ENCODE measurements at places on chromosomes 1 and 21. TPM values are rescaled to one million over a fixed set of nuclear protein-coding genes. Genes with fewer than 3 reads are reported as not detected.

- no peaks in the 10 kb centered on the region for H3K36me3 ChIP-seq
- no peak for DNase-seq
- H3K4me1 ChIP-seq: peaks cover 24% of the 10 kb centered on the region
- H3K27me3 ChIP-seq: no peaks in the 10 kb centered on the region
- peak overlapping the region; percentile 11 for H3K27ac ChIP-seq
Measured at GRCh38 chr1:8670371-8670818, 147.0 kb downstream of the RERE start.

Gene DYNLT5
- 0.93 TPM for total RNA-seq

GRCh38 chr1:171213559-171214454 lies 28.7 kb downstream of the FMO2 start:
- H3K4me3 ChIP-seq: no peak overlapping the region
- no peak for DNase-seq
- peaks cover 11% of the 10 kb centered on the region for H3K4me1 ChIP-seq
- no peaks in the 10 kb centered on the region for H3K27me3 ChIP-seq
- H3K36me3 ChIP-seq: peaks cover 6% of the 10 kb centered on the region
- H3K27ac ChIP-seq: no peak overlapping the region

DNA sequence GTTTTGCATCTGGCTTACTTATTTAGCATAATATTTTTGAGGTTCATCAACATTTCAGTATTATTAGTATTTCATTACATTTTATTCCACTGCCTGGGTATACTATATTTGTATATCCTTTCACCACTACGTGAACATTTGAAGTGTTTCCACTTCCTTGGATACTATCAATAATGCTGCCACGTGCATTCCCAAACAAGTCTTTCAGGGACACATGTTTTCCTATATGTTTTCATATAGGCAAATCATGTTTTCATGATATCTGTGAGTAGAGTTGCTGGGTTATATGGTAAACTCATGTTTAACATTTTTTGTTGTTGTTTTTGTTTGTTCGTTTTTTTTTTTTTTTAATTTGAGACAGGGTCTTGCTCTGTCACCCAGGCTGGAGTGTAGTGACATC lies 380.1 kb downstream of the OMA1 start:
- H3K36me3 ChIP-seq: no peaks in the 10 kb centered on the region
- H3K27ac ChIP-seq: no peak overlapping the region

GRCh38 chr21:36542312-36543101 lies 62.6 kb upstream of the CLDN14 start:
- peak; percentile 25 for DNase-seq
- H3K27ac ChIP-seq: no peak overlapping the region
- H3K4me3 ChIP-seq: peak overlapping the region; percentile 17
- H3K27me3 ChIP-seq: peaks cover 8% of the 10 kb centered on the region
- peaks cover 2% of the 10 kb centered on the region for H3K4me1 ChIP-seq
- no peaks in the 10 kb centered on the region for H3K36me3 ChIP-seq

- peaks cover 15% of the 10 kb centered on the region for H3K4me1 ChIP-seq
- no peaks in the 10 kb centered on the region for H3K27me3 ChIP-seq
- no peak within 1 kb of the TSS for H3K27ac ChIP-seq
- peak within 1 kb of the TSS; percentile 51 for H3K4me3 ChIP-seq
Measured at GRCh38 chr1:57423656-57424211, at the start of gene DAB1. Gene DAB1 (minus strand): TSS chr1:57424060. CDS start chr1:57291030, 133,030 bp downstream.

Gene SH3GLB1
- 43.1 TPM for total RNA-seq

DNA sequence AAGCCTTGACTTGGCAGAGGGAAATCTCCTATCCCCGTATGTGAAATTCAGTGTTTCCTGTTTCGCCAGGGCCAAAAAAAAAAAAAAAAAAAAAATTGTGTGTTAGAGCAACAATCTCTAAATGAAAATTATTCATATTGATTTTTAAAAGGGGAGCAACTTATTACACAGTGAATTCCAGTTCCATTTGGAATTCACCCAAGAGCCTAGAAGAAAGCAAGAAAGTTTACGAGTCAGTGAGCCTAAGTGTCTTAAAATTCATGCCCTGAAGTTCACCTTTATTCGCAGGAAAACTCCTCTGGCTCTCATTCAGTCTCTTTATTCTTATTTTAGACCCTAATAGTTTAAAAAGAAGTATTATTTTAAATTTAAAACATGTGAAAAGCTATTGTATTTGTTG lies 42.1 kb upstream of the HUNK start:
- H3K4me1 ChIP-seq: no peaks in the 10 kb centered on the region
- no peak overlapping the region for H3K4me3 ChIP-seq
- no peak overlapping the region for H3K27ac ChIP-seq
- no peaks in the 10 kb centered on the region for H3K27me3 ChIP-seq
- no peaks in the 10 kb centered on the region for H3K36me3 ChIP-seq
- DNase-seq: no peak

Gene AQP10
- total RNA-seq: not detected

DNA sequence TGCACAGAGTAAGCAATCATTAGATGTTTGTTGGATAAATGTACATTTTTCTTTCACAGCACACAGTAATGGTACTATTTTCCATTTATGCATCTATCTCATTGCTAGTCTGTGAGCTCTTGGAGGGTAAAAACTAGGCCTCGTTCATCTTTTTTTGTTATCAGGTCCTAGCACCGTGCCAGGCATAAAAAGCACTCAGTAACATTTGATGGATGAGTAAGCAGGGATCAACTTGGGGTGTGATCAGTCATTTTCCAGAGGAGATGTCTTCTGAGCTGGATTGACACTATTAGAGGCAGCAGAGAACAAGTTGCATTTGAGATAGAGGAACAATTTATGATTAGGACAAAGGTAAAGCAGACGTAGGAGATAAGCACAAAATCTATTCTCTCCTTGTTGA lies 4.3 kb upstream of the VTCN1 start:
- no peak for DNase-seq
- no peaks in the 10 kb centered on the region for H3K36me3 ChIP-seq
- no peaks in the 10 kb centered on the region for H3K27me3 ChIP-seq
- no peaks in the 10 kb centered on the region for H3K4me1 ChIP-seq

- H3K27ac ChIP-seq: no peak overlapping the region
- H3K4me3 ChIP-seq: no peak overlapping the region
- no peaks in the 10 kb centered on the region for H3K4me1 ChIP-seq
- H3K36me3 ChIP-seq: no peaks in the 10 kb centered on the region
- DNase-seq: no peak
Measured at GRCh38 chr1:231387770-231388669, 34.1 kb downstream of the EGLN1 start.

DNA sequence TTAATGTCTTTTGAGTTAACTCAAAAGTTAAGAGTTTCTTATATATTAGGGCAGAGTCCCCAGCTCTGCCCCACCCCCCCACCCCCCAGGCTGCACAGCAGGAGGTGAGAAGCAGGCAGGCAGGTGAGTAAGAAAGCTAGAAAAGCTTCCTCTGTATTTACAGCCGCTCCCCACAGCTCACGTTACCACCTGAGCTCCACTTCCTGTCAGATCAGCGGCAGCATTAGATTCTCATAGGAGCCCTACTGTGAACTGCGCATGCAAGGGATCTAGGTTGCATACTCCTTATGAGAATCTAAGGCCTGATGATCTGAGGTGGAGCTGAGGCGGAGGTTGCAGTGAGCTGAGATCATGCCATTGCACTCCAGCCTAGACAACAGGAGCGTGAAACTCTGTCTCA lies 81.9 kb downstream of the SIM2 start:
- H3K4me3 ChIP-seq: no peak overlapping the region
- no peak for DNase-seq
- no peak overlapping the region for H3K27ac ChIP-seq

DNA sequence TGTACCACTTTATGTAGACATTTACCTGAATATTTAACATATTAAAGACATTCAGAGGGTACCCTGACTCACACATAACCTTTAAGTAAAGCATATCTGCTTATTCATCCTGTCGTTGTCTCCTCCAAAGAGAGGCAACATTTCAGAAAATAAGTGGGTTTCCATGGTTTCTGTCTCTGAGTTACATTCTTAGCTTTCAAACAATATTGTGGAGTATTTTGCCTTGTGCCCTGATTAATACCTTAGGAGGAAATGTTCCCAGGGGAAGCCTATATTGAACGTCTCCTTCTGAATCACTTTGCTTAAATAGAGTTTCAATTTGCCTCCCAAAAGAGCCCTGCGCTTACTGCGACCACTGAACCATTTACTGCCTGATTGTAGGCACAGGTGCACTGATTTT lies 26.1 kb downstream of the PALMD start:
- H3K27ac ChIP-seq: no peak overlapping the region
- H3K27me3 ChIP-seq: peaks cover 1% of the 10 kb centered on the region
- no peaks in the 10 kb centered on the region for H3K36me3 ChIP-seq

Gene CD247
- total RNA-seq: 2.2 TPM

GRCh38 chr1:116834595-116834994 lies 75.1 kb upstream of the PTGFRN start:
- no peak overlapping the region for H3K27ac ChIP-seq
- H3K4me3 ChIP-seq: no peak overlapping the region
- no peaks in the 10 kb centered on the region for H3K27me3 ChIP-seq
- H3K36me3 ChIP-seq: no peaks in the 10 kb centered on the region
- no peak for DNase-seq

- no peak overlapping the region for H3K27ac ChIP-seq
- peaks cover 4% of the 10 kb centered on the region for H3K4me1 ChIP-seq
- H3K4me3 ChIP-seq: no peak overlapping the region
Measured at GRCh38 chr1:54615531-54616279, 7.6 kb downstream of the FAM151A start.

Gene SPRR1B
- not detected for total RNA-seq

All from H1 (cell line).